ENCODE measurements at places on chromosomes 4 and X.

DNA sequence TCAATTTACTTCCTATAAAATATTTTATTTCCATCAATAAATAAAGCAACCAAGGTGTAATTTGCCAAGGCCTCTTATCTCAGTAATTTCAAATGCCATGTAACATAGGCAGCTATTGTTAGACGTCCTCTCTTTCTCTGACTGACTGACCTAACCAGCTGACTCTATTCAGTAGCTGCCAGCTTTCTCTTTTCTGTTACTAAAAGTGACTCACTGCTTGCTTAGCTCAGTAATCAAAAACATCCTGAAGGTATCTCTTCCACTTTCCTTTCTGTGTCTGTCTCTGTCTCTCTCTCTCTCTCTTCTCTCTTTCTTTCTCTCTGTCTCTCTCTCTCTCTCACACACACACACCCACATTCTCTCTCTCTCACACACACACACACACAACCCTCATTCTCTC lies 134.2 kb downstream of the SPOCK3 start:
- no peak for DNase-seq

- DNase-seq, result no peak
Measured at GRCh38 chr4:20383969-20384368, 132.3 kb downstream of the SLIT2 start.

GRCh38 chrX:129823522-129823921 lies 20.2 kb downstream of the ZDHHC9 start:
- no peak for DNase-seq

DNA sequence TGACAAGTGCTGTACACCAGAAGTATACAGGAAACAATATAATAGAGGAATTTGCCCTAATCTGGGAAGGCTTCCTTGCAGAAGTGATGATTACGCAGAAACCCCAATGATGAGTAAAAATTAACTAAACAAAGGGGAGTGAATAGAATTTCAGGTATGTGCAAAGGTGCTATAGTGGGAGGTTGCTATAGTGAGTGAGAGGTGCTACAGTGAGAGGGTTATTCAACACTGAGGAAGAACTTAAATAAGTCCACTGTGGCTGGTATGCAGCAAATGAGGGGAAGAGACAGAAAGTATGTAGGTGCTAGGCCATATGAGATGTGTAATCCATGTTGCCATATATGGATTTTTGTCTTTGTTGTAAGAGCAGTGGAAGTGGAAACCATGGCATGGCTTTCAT lies 69.5 kb downstream of the TRIM2 start:
- DNase-seq, result no peak

- no peak for DNase-seq
Measured at GRCh38 chrX:128436397-128437103, 384.3 kb upstream of the ACTRT1 start.

- DNase-seq, result no peak
Measured at GRCh38 chr4:56684320-56685050, 3.4 kb upstream of the HOPX start.

GRCh38 chr4:108884596-108884995 lies 121.7 kb upstream of the ETNPPL start:
- no peak for DNase-seq

GRCh38 chr4:159269956-159270355 lies 167.1 kb downstream of the RAPGEF2 start:
- DNase-seq, result no peak

- DNase-seq, result no peak
Measured at GRCh38 chr4:25950461-25951389, 36.7 kb downstream of the SMIM20 start.

GRCh38 chr4:56317749-56318148 lies 69.5 kb downstream of the AASDH start:
- no peak for DNase-seq

DNA sequence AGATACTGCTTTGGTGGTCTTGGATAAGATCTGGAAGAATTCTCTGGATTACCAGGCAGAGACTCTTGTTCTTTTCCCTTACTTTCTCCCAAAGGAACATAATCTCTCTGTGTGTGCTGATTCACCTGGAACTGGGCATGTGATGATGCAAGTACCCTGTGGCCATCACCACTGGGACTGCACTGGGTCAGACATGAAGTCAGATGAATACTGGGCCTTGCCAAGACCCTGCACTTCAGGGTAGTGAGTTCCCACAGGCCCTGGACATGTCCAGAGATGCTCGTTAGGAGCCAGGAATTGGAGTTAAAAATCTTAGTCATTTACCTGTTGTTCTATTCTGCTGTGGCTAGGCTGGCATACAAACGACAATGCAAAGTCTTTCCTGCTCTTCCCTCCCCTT lies 290.1 kb upstream of the BMP3 start:
- no peak for DNase-seq

GRCh38 chr4:88027611-88028608 lies 20.5 kb downstream of the PKD2 start:
- peak; percentile 73 for DNase-seq

DNA sequence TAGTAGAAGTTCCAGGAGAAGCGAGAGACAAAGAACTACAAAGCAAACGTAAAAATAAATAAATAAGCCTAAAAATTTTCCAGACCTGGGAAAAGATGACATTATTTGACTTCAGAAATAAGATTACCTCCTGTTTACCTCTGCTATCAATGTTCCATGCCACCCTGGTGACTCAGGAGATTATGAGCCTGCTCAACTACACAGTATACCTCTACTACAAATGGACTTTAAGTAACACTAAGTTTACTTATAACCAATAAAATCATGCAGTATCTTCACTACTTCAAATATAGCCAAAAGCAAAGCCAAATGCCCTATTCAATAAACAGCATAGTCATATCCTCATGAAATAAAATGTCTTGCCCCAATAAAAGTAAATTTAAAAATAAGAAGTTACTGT lies 105.4 kb downstream of the CYLC1 start:
- no peak for DNase-seq

DNA sequence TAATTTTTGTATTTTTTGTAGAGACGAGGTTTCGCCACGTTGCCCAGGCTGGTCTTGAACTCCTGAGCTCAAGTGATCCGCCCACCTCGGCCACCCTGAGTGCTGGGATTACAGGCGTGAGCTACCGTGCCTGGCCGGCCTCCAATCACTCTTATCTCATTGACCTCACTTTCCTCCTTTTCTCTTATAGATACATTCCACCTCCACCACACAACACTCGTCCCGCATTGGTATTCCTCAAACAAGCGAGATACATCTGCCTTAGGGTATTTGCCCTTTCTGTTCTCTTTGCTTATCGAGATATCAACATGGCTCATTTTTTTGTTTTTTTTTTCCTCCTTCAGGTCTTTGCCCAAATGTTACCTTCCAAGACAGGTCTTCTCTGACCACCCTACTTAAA lies 1.8 kb upstream of the PRPS1 start:
- DNase-seq, result no peak

- DNase-seq, result no peak
Measured at GRCh38 chr4:3745886-3746656, 20.1 kb upstream of the ADRA2C start.

GRCh38 chrX:23900220-23900797 lies 7.4 kb downstream of the APOO start:
- DNase-seq, result no peak

DNA sequence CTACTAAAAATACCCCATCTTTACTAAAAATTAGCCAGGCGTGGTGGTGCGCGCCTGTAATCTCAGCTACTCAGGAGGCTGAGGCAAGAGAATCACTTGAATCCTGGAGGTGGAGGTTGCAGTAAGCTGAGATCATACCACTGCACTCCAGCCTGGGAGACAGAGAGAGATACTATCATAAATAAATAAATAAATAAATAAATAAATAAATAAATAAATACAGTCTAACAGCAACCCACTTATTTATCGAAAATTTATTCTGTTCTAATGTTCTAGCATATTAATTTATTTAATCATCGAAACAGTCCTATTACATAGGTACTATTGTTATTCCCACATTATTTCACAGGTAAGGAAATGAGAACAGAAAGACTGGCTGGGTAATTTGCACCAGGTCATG lies 18.2 kb upstream of the TXK start:
- DNase-seq, result no peak

DNA sequence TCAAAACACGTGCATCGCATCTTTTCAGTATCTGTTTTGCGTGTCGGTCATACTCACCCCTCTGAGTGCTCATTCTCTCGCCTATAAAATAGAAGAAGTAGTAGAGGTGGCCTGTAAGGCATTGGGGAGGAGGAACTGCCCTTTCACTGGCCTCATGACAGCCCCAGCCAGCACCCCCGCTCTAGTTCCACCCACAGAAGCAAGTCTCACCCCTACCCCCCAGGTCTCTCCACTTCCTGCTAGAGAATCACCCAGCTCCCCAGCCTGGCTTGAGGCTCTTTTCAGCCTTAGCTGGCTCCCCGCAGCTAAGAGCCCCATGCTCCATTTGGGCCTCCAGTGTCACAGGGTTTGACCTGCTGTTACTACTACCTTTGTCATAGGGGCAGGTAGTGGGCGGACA lies 11.8 kb downstream of the HDAC6 start:
- DNase-seq, result no peak

DNA sequence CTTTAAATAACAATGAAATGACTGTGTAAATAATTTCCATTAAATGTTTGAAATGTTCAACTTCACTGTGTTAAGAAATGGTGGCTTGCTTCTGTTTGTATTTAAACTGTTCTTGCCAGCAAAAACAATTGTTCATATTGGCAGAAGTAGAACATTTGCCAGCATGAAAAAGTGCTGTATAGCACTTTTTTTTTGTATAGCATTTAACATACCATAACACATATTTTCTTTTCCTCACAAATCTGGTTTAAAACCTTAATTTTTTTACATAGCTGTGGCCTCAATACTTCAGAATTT lies 94.1 kb downstream of the COX18 start:
- no peak for DNase-seq

DNA sequence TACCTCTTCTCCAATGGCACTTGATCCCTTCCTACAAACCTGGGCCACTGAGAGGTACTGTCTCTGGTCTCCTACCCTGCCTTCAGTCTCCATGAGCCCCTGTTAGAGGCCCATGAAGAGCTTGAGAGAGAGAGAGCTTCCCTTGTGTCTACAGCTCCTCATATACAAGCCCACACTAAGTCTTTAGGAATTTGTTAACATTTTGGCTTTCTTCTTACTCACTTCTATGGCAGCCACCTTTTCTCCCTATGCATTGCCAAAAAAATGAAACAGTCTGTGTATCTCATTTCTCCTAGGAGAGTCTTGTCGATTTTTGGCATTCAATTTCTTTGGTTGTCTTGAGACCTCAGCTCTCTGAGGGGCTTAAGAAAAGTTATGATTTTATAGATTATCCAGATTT lies 90.9 kb upstream of the LNX1 start:
- DNase-seq, result peak; percentile 13

DNA sequence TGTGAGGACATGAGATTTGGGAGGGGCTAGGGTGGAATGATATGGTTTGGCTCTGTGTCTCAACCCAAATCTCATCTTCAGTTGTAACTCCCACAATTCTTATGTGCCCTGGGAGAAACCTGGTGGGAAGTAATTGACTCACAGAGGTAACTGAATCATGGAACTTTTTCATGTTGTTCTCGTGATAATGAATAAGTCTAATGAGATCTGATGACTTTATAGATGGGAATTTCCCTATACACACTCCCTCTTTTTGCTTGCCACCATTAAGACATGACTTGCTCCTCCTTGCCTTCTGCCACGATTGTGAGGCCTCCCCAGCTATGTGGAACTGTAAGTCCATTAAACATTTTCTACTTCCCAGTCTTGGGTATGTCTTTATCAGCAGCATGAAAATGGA lies 253.2 kb upstream of the GK2 start:
- DNase-seq, result no peak

GRCh38 chr4:25943805-25944204 lies 29.8 kb downstream of the SMIM20 start:
- DNase-seq, result no peak

DNA sequence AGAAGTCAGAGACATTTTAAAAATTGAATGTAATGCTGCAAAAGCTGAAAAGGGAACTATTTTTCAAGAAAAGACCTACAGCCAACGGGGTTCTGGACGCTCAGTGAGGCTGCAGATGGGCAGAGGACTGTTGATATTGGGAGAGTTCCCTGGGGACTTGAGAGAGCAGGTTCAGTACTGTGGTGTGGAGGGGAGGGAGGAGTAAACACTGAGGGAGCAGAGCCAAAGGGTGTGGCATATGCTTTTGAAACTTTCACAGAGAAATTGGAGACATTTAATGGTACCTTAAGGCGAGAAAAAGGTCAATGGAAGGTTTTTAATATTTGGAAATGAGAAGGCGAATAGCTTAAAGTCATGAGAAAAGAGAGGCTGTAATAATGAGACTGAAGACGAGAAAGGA lies 62.2 kb upstream of the GPM6A start:
- no peak for DNase-seq

- DNase-seq, result no peak
Measured at GRCh38 chr4:40395908-40396793, 61.0 kb downstream of the CHRNA9 start.

- DNase-seq, result no peak
Measured at GRCh38 chr4:26464420-26465095, 25.7 kb downstream of the CCKAR start.

GRCh38 chr4:617644-618641 lies 7.4 kb upstream of the PDE6B start:
- DNase-seq, result no peak

GRCh38 chr4:161991811-161992210 lies 172.0 kb downstream of the FSTL5 start:
- DNase-seq, result no peak

DNA sequence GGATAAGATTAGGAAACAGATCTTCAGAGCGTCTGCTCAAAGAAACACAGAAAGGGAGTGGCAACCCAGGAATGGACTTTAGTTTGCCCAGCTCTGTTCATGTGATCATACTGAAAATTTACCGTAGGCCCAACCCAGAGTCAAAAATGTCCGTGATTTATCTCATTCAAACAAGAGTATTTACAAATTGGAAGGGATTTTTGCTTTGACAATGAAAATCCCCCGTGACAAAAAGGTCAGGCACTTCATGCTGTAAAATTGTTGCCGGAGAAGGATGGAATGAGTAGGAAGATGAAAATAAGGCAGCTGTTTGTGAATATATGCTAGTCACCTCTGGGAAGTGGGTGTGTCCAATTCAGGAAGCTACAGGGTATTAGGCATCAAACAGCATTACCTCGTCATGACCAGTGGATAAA lies 1.2 kb downstream of the SULT1B1 start:
- no peak for DNase-seq

GRCh38 chrX:110722135-110722534 lies 73.5 kb downstream of the CHRDL1 start:
- no peak for DNase-seq

- DNase-seq, result no peak
Measured at GRCh38 chr4:158170691-158171561, 1.9 kb downstream of the GASK1B start.

DNA sequence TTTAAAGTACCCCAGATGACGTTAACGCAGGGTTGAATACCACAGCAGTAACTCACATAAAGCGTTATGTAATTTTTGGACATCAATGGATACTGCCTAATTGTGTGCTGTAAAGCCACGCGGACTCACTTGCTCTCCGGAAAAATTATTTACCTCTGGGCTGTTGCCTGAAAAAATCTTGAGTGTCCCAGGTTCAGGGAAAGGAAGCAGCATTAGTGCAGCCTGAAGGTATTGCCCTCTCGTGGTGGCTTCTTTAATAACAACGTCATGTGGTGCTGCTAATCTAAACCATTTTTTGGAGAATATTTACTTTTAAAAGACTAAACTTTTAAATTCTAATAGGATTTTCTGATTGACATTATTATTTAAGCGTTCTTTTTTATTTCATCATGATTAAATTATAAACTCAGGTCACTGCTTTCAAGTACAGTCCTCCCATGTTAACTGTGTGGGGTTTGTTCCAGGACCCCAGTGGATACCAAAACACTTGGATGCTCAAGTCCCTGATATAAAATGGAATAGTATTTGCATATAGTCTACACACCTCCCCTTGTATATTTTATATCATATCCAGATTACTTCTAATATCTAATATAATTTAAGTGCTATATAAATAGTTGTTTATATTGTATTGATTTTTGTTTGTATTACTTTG lies 384.8 kb downstream of the FAM133A start:
- DNase-seq, result peak; percentile 1
